ENCODE measurements at places on chromosomes 7 and 10.

DNA sequence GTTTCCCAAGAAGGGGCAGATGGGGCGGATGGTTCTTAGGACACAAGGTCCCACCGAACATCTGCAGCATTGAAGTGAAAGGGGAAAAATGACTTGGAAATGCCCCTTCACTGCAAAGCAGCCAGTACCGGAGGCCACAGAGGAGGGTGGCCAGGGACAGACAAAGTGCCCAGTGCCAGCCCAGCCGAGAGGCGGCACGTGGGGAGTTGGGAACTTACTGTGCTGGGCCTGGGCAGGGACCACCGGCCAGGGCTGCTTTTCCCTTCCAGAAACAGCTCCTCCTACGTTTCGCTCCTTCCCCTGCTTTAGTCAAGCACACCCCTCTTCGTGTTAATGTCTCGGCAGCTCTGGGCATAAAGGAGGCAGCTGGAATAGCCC, 129.2 kb downstream of the TNS3 start:
- no peak for DNase-seq

GRCh38 chr10:114257498-114257897, 18.4 kb downstream of the VWA2 start:
- DNase-seq, result no peak

DNA sequence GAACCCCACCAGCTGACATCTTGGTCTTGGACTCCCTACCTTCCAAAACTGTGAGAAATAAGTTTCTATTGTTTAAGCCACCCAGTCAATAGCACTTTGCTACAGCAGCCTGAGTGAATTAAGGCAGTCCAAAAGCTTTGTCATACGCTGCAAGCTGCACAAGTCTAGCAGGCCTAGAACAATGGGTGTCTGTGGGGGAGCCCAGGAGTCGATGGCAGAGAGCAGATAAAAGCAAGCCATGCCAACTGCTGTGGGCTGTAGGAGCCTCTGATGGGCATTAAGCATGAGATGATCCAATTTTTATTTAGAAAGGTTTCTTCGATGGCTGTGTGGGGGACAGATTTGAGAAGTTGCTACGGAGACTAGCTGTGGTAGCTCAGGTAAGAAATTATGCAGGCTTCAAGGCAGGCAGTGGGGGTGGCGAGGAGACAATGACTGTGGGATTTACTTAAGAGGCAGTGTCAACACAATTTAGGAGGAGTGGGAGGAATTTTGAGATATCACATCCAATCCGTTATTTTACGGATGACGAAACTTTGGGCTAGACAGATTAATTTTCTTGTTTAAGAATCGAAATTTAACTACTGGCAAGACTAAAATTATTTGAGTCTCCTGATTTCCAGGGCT, 110.4 kb downstream of the NRCAM start:
- DNase-seq, result no peak

- no peak for DNase-seq
These were observed 142.1 kb upstream of the PTPRZ1 start for GRCh38 chr7:121730869-121731268.

- DNase-seq, result no peak
These were observed 85.4 kb downstream of the ICA1 start for GRCh38 chr7:8176370-8177081.

All from fibroblast of mammary gland (primary cell).